ENCODE measurements at places on chromosomes 11 and 22. TPM values are rescaled to one million over a fixed set of nuclear protein-coding genes. Genes with fewer than 3 reads are reported as not detected.
A peak's percentile ranks its signal among the peaks of the same experiment; 100 is the strongest.

DNA sequence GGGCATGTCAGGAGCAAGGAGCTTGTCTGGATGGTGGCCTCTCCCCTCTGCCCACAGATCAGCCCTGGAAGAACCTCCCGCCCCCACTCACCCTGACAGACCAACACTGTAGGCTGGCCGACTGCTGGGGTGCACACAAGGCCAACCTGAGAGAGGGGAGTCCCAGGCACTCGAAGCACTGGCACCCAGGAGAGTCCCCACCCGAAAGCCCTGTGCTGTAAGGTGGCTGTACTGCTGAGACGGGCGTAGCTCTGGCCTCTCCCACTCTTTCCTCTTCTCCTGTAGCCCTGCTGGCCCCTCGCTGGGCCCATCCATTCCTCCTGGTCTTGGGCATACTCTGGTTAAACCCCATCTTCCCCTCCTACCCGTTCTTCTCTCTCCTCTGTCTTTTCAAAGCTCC, 39.7 kb downstream of the MYO7A start:
- no peaks in the 10 kb centered on the region for H3K4me1 ChIP-seq
- no peak for DNase-seq
- H3K36me3 ChIP-seq: no peaks in the 10 kb centered on the region
- H3K4me3 ChIP-seq: no peak overlapping the region

GRCh38 chr11:10749476-10749875, 1.6 kb upstream of the CTR9 start:
- H3K27me3 ChIP-seq: no peaks in the 10 kb centered on the region
- peaks cover 10% of the 10 kb centered on the region for H3K4me1 ChIP-seq
- DNase-seq: no peak
- H3K36me3 ChIP-seq: peaks cover 5% of the 10 kb centered on the region

GRCh38 chr11:70862093-70862492, 390.3 kb downstream of the SHANK2 start:
- H3K36me3 ChIP-seq: no peaks in the 10 kb centered on the region
- H3K4me3 ChIP-seq: no peak overlapping the region
- no peak for DNase-seq
- no peaks in the 10 kb centered on the region for H3K27me3 ChIP-seq
- no peak overlapping the region for H3K27ac ChIP-seq

GRCh38 chr11:102347462-102348370, 702 bp downstream of the BIRC2 start:
- H3K36me3 ChIP-seq: peaks cover 15% of the 10 kb centered on the region
- no peaks in the 10 kb centered on the region for H3K27me3 ChIP-seq
- no peak for DNase-seq
- H3K27ac ChIP-seq: peak overlapping the region; percentile 98
- H3K4me1 ChIP-seq: peaks cover 19% of the 10 kb centered on the region
- peak overlapping the region; percentile 86 for H3K4me3 ChIP-seq

GRCh38 chr11:134632347-134633119, 220.5 kb upstream of the B3GAT1 start:
- H3K27ac ChIP-seq: no peak overlapping the region
- no peaks in the 10 kb centered on the region for H3K4me1 ChIP-seq
- DNase-seq: no peak

DNA sequence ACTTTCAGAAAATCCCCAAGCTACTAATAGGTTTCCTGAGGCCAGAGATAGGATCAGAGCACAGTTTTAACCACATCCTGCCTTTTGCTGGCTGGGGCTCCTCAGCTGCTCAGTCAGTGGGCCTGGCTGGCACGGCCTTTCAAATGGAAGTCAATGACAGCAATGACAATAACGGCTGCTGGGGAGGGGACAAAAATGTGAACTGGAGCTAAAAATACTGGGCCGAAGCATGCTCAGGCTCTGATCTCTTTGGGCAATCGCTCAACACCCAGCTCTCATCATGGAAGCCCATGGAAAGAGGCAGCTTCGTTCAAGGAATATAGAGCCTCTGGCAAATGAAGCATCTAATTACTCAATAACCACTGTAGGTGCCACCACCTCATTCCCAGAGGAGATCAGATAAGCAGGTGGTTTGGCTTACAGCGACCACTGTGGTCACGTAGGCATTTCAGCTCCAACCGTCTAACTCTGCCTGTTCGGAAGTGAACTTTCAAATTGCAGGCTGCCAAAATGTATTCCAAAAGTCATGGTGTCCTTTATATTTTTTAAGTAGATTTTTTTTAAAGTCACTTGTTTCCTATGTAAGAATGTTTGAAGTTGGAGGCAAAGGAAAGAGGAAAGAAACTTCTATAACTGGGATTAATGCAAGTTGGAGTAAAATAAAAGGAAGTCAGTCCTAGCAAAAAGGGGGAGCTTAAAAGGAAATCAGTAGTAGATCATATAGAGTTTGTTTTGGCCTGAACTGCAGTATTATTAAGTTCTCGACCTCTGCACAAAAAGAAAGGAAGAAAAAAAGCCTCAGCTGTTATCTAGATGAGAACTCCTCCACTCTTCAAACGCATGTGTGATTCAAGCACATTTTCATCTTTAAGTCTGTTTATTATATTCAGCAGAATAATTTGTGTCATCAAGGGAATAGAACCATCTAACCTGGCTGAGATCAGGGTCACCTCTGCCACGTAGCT, 14.1 kb downstream of the WT1 start:
- no peak overlapping the region for H3K4me3 ChIP-seq
- H3K27ac ChIP-seq: no peak overlapping the region
- H3K36me3 ChIP-seq: no peaks in the 10 kb centered on the region
- H3K4me1 ChIP-seq: no peaks in the 10 kb centered on the region

GRCh38 chr11:123181767-123182500, 13.1 kb downstream of the CLMP start:
- H3K27ac ChIP-seq: no peak overlapping the region
- no peaks in the 10 kb centered on the region for H3K27me3 ChIP-seq

DNA sequence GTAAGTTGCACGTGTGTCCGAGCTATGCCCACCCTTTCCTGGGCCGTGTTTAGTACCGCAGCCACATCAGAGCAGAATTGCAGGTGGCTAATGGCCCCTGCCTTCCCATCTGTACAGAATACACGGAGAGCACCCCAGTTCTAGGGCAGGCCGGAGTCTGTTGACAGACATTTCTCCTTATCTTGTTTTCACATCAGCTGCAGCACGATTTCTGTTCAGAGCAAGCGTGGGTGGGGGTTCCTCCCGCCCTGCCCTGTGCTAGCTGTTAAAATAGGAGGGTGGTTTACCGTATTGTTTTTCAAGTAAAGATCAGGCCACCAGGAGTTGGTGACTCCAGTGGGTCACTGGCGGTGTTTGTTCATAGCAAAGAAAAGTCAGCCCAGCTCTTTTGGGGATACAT, 41.1 kb downstream of the UBASH3B start:
- H3K4me1 ChIP-seq: peaks cover 10% of the 10 kb centered on the region
- no peaks in the 10 kb centered on the region for H3K27me3 ChIP-seq
- DNase-seq: no peak
- no peaks in the 10 kb centered on the region for H3K36me3 ChIP-seq
- H3K4me3 ChIP-seq: no peak overlapping the region
- H3K27ac ChIP-seq: no peak overlapping the region

DNA sequence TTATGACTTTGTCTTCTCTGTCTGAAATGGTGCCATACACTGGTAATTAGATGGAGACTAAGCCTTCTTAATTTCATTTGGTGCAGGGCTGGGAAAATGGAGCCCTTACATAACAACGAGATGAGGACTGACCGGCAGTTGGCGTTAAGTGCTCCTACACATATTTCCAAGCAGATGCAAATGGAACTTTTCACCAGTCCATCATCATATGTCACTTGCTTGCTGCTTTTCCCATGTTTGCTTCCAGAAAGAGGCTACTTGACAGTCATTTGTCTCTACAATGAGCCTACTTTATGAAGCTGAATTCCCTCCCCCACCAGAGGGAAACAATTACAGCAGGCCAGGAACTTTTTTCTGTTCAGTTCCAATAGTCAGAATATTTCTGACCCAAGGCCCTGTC, 32.6 kb downstream of the SVIP start:
- no peak overlapping the region for H3K27ac ChIP-seq
- no peaks in the 10 kb centered on the region for H3K36me3 ChIP-seq
- H3K27me3 ChIP-seq: no peaks in the 10 kb centered on the region
- no peak overlapping the region for H3K4me3 ChIP-seq
- DNase-seq: no peak
- no peaks in the 10 kb centered on the region for H3K4me1 ChIP-seq

GRCh38 chr22:49678842-49679170, 148.9 kb downstream of the BRD1 start:
- no peak overlapping the region for H3K4me3 ChIP-seq
- DNase-seq: no peak
- peaks cover 20% of the 10 kb centered on the region for H3K27me3 ChIP-seq
- H3K27ac ChIP-seq: no peak overlapping the region
- H3K36me3 ChIP-seq: no peaks in the 10 kb centered on the region

GRCh38 chr11:69914286-69915150, 95.3 kb upstream of the FGF3 start:
- H3K4me1 ChIP-seq: peaks cover 27% of the 10 kb centered on the region
- H3K36me3 ChIP-seq: no peaks in the 10 kb centered on the region
- peak overlapping the region; percentile 74 for H3K27ac ChIP-seq
- DNase-seq: peak; percentile 64
- no peak overlapping the region for H3K4me3 ChIP-seq
- peaks cover 18% of the 10 kb centered on the region for H3K27me3 ChIP-seq

GRCh38 chr11:66015936-66016792, 4.4 kb downstream of the CST6 start:
- H3K27me3 ChIP-seq: peaks cover 17% of the 10 kb centered on the region
- no peak overlapping the region for H3K4me3 ChIP-seq
- no peaks in the 10 kb centered on the region for H3K36me3 ChIP-seq
- DNase-seq: no peak
- peaks cover 10% of the 10 kb centered on the region for H3K4me1 ChIP-seq
- no peak overlapping the region for H3K27ac ChIP-seq

GRCh38 chr11:44014968-44015623, 32.7 kb upstream of the ACCSL start:
- DNase-seq: no peak
- no peaks in the 10 kb centered on the region for H3K27me3 ChIP-seq
- peaks cover 12% of the 10 kb centered on the region for H3K4me1 ChIP-seq
- H3K4me3 ChIP-seq: no peak overlapping the region
- H3K27ac ChIP-seq: no peak overlapping the region

GRCh38 chr11:119130662-119131061, 9.3 kb downstream of the HINFP start:
- H3K4me3 ChIP-seq: no peak overlapping the region
- H3K27ac ChIP-seq: no peak overlapping the region
- DNase-seq: no peak
- no peaks in the 10 kb centered on the region for H3K27me3 ChIP-seq

DNA sequence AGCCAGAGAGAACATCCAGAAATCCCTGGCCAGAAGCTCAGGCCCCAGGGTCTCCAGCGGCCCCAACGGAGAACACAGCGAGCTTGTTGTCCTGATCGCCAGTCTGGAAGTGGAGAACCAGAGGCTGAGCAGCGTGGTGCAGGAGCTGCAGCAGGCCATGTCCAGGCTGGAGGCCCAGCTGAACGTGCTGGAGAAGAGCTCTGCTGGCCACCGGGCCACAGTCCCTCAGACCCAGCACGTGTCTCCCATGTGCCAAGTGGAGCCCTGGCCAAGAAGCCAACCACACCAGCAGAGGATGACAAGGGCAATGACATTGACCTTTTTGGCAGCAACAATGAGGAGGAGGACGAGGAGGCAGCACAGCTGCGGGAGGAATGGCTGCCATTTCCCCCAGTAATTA, 20.6 kb upstream of the SCGB1D1 start:
- H3K36me3 ChIP-seq: no peaks in the 10 kb centered on the region
- H3K27ac ChIP-seq: no peak overlapping the region
- no peak for DNase-seq

- DNase-seq: no peak
- H3K27ac ChIP-seq: no peak overlapping the region
- H3K4me1 ChIP-seq: peaks cover 12% of the 10 kb centered on the region
- H3K36me3 ChIP-seq: no peaks in the 10 kb centered on the region
- H3K4me3 ChIP-seq: no peak overlapping the region
These were observed 2.0 kb upstream of the NRGN start for GRCh38 chr11:124737638-124738305.

GRCh38 chr11:29125606-29126005, 891.2 kb downstream of the KCNA4 start:
- H3K27me3 ChIP-seq: no peaks in the 10 kb centered on the region
- no peak overlapping the region for H3K27ac ChIP-seq
- DNase-seq: no peak
- H3K4me3 ChIP-seq: no peak overlapping the region
- no peaks in the 10 kb centered on the region for H3K36me3 ChIP-seq

DNA sequence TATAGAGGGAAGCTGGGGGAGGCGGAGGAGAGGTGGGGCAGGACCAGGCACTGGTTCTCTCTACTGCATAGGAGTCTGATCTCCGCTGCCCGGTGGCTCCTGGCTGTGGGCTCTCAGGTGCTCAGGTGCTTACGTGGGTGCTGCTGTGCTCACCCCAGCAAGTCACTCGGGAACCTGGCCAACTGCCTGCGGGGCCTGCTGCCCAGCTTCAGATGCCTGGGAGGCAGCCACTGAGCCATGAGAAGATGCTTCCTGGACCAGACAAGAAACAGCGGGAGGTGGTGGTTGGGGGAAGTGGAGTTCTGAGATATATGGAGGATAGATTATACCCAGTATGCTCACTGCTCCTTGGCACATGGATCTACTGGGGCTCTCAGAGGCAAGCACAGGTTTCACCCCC, 1303.4 kb downstream of the TBC1D22A start:
- no peak for DNase-seq
- no peak overlapping the region for H3K4me3 ChIP-seq
- H3K4me1 ChIP-seq: no peaks in the 10 kb centered on the region
- H3K36me3 ChIP-seq: no peaks in the 10 kb centered on the region

GRCh38 chr11:58867556-58867955, 23.1 kb upstream of the GLYATL2 start:
- no peaks in the 10 kb centered on the region for H3K4me1 ChIP-seq
- H3K36me3 ChIP-seq: no peaks in the 10 kb centered on the region
- no peaks in the 10 kb centered on the region for H3K27me3 ChIP-seq
- DNase-seq: no peak

GRCh38 chr11:58622344-58622743, at the start of gene CNTF:
Gene CNTF, plus strand, starts transcription at chr11:58622665. Its CDS starts 88 bp downstream, at chr11:58622753.
- no peak within 1 kb of the TSS for H3K27ac ChIP-seq
- H3K27me3 ChIP-seq: no peaks in the 10 kb centered on the region
- DNase-seq: no peak
- peaks cover 77% of the 10 kb centered on the region for H3K36me3 ChIP-seq

CNGA4 gene
- total RNA-seq: not detected

CYTH4 gene
- 37.9 TPM for total RNA-seq

FHIP1B gene
- total RNA-seq: 40.6 TPM

SCN2B gene
- 2.5 TPM for total RNA-seq

SLC5A1 gene
- 1.3 TPM for total RNA-seq

CENPM gene
- 1.3 TPM for total RNA-seq

MSANTD2 gene
- 13.3 TPM for total RNA-seq

CCS gene
- 31.9 TPM for total RNA-seq

RASGRP2 gene
- 27.6 TPM for total RNA-seq

TIGD3 gene
- total RNA-seq: 0.43 TPM

All from upper lobe of right lung (tissue), 1 donor.